CD4-positive, alpha-beta memory T cell (primary cell): ENCODE measurements at places on chromosomes 2 and 18.

- no peak overlapping the region for H3K27ac ChIP-seq
- no peak for DNase-seq
- H3K36me3 ChIP-seq = no peaks in the 10 kb centered on the region
- no peaks in the 10 kb centered on the region for H3K27me3 ChIP-seq
- H3K4me3 ChIP-seq = no peak overlapping the region
These were observed 71.9 kb downstream of the EPC2 start for GRCh38 chr2:148716378-148716920.

GRCh38 chr2:143668234-143668633 lies 539.0 kb downstream of the ARHGAP15 start:
- no peak for DNase-seq
- H3K36me3 ChIP-seq = peaks cover 9% of the 10 kb centered on the region
- H3K27me3 ChIP-seq = no peaks in the 10 kb centered on the region
- H3K4me1 ChIP-seq = no peaks in the 10 kb centered on the region
- no peak overlapping the region for H3K27ac ChIP-seq

DNA sequence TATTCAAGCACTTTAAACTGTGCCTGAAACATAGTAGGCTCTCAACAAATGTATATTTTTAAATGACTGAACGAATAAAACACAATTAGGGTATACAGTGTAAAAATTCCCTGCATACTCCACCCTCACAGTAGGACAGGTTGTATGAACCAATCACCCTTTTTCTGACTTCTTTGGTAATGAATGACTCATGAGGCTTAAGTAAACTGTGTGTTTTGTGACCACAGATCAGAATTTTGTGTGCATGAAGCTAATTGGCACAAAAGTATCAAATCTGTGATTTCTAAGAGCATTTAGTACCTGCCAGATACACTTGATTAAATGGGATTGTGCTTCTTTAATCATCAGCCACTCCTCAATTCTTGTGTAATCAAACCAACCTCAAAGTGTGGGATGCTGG lies 109.9 kb upstream of the MAP4K3 start:
- peaks cover 3% of the 10 kb centered on the region for H3K27me3 ChIP-seq
- H3K4me1 ChIP-seq = no peaks in the 10 kb centered on the region
- no peak overlapping the region for H3K27ac ChIP-seq
- H3K4me3 ChIP-seq = no peak overlapping the region

DNA sequence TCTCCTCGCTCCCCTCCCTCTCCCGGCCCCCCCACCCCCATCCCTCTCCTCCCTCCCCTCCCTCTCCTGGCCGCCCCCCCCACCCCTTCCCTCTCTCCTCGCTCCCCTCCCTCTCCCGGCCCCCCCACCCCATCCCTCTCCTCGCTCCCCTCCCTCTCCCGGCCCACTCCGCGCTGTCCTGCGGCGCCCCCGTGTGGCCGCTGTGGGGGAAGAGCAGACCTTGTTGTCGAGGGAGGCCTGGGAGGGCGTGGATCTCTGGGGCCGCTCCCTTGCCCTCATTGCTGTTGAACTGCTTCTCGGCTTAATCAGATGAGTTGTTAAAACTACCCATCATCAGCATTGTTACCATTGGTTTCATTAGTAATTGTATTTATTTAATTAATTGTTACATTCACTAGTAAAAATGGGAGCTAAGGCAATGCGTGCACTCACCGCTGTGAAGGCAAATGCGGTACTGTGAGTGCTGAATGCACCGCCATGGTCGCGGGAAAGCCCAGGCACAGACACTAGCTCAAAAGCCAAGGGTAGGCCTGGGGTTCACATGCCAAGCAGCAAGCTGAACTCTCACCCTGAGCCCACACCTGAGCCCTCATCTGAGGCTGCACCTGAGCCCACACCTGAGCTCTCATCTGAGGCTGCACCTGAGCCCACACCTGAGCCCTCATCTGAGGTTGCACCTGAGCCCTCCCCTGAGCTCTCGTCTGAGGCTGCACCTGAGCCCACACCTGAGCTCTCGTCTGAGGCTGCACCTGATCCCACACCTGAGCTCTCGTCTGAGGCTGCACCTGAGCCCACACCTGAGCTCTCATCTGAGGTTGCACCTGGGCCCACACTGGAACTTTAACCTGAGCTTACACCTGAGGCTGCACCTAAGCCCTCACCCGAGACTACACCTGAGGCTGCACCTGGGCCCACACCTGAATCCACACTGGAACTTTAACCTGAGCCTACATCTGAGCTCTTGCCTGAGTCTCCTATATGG lies 8.8 kb downstream of the RTP5 start:
- H3K27ac ChIP-seq = no peak overlapping the region
- H3K4me1 ChIP-seq = peaks cover 29% of the 10 kb centered on the region
- no peaks in the 10 kb centered on the region for H3K27me3 ChIP-seq
- DNase-seq = peak; percentile 73
- no peaks in the 10 kb centered on the region for H3K36me3 ChIP-seq
- no peak overlapping the region for H3K4me3 ChIP-seq

GRCh38 chr18:77197073-77197472 lies 52.6 kb upstream of the GALR1 start:
- H3K27me3 ChIP-seq = no peaks in the 10 kb centered on the region
- no peak overlapping the region for H3K27ac ChIP-seq
- no peak overlapping the region for H3K4me3 ChIP-seq
- DNase-seq = no peak

- H3K4me3 ChIP-seq = no peak overlapping the region
- no peaks in the 10 kb centered on the region for H3K4me1 ChIP-seq
- no peaks in the 10 kb centered on the region for H3K27me3 ChIP-seq
- no peak for DNase-seq
- no peaks in the 10 kb centered on the region for H3K36me3 ChIP-seq
- H3K27ac ChIP-seq = no peak overlapping the region
These were observed 302.8 kb downstream of the PTGR3 start for GRCh38 chr18:74906184-74906583.

GRCh38 chr18:49521216-49521835 lies 34.3 kb upstream of the C18orf32 start:
- H3K4me3 ChIP-seq = no peak overlapping the region
- H3K27ac ChIP-seq = no peak overlapping the region
- H3K4me1 ChIP-seq = no peaks in the 10 kb centered on the region
- no peaks in the 10 kb centered on the region for H3K36me3 ChIP-seq

DNA sequence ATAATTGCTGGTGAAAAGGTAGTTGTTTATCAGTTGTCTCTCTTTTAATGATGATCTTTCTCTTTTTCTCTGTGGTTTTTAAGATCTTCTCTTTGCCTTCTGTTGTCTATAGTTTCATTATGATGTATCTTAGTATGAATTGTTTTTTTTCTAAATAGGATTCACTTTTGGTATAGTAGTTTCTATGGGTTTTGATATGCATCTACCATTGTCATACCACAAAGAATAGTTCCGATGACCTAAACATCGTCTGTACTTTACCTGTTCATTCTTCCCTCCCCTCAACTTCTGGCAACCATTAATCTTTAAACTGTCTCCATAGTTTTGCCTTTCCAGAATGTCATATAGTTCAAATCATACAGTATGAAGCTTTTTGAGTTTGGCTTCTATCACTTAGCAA lies 19.6 kb downstream of the RDH14 start:
- no peak overlapping the region for H3K4me3 ChIP-seq
- H3K36me3 ChIP-seq = no peaks in the 10 kb centered on the region
- no peaks in the 10 kb centered on the region for H3K4me1 ChIP-seq
